ENCODE measurements at places on chromosomes 4 and X.

- no peak for DNase-seq
Measured at GRCh38 chrX:17459661-17460060, 84.7 kb downstream of the NHS start.

- DNase-seq = no peak
Measured at GRCh38 chr4:648579-649292, 23.4 kb downstream of the PDE6B start.

GRCh38 chr4:1344696-1345095 is 2.3 kb upstream of the UVSSA start:
- DNase-seq = no peak

DNA sequence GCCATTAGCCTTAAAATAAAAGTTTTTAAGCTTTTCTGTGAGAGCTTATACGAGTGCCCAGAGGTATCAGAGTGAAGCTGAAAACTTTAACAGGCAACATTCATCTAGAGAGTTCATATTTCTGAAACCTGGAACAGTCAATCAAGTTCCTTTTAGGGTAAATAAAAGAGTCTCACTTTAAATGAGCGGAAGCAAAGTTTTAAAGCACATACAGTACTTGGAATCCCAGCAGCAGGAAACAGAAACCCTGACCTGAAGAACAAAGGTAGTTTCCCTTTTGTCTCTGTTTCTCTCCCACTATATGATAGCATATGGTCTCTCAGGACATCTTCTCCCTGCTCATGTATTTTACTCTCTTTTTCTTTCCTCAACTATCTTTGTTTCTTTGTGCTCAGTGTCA is 153.0 kb downstream of the ASB9 start:
- no peak for DNase-seq

GRCh38 chr4:116387937-116388474 is 697.4 kb downstream of the TRAM1L1 start:
- DNase-seq = no peak

DNA sequence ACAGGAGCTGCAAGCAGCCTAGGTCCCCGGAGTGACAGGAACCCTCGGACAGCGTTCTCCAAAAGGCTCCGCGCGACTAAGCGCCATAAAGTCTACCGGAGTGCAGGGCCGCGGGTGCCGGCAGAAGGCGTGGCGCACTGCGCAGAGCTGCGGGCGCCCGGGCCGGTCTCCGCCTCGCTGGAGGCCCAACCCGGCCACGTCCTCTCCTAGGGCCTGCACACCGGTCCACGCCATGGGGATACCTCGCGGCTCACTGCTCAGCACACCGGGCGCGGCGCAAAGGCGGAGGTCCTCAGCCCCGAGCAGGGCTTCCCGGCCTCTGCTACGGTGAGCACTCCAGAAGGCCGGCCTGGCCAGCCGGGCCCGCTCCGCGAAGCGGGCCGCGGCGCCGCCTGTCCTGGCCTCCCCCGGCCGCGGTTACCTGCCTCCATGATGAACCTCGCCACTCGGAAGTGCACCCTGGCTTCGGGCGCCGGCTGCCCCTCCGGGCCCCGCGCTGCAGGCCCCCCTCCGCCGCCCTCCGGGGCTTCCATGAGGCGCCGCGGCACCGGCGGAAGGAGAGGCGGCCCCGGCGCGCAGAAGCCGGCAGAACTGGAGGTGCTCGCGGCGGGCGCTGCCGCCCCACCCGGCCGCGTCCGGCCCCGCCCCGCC is at the start of gene CCNQ:
Gene CCNQ (minus strand): TSS at position 599 of the 651 bp plus-strand sequence. CDS start 66 bp downstream, at position 533.
- peak; percentile 10 for DNase-seq

DNA sequence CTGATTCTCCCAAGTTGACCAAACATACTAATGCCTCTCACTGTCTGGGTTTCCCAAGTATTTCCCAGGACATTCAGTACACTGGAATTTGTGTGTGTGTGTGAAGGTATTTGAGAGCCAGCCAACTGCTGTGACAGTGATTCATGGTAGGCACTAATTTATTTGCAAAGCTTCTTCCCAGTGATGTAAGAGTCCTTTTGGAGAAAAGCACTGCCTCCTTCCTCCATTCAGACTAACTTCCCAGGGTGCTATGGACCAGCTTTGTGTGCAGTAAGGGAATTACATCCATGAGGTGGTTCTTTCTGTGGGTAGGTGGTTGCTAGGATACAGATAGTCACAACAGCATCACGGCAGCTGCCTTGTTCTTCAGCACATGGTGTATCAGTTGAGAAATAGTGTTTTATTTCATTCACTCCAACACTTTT is 8.7 kb downstream of the EGF start:
- no peak for DNase-seq

DNA sequence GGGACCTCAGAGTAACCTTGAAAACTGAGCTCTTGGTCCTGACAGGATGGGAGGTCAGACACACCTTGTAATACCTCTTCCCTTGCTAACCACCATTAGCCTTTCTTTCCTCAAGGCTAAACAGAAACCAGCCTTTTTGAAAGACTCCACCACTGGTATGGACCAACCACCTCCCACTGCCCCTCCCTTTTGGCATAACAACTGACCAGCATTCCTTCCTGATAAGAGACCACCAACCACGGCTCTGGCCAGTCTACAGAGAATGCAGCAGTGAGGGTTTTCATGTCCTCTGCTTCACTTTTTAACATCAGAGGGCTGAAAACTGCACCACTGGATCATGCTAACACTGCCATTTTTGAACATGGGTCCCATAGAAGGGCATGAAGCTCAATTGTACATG is 100.2 kb upstream of the MID1IP1 start:
- no peak for DNase-seq

DNA sequence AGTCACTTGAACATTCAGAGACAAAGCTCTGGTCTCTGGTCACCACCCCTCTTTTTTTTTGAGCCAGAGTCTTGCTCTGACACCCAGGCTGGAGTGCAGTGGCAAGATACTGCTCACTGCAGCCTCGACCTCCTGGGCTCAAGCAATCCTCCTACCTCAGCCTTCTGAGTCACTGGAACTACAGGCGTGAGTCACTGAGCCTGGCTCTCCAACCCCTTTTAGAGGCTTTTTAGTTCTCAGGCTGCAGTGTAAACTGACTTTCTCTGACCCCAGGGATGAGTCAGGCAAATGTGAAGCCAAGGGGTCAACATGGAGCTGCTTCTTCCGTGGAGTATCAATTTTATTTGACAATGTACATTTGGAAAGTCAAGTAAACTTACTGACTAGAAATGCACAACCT is 229.2 kb downstream of the PTTG2 start:
- DNase-seq = no peak

- DNase-seq = no peak
Measured at GRCh38 chr4:89868276-89868675, 26.4 kb upstream of the MMRN1 start.

DNA sequence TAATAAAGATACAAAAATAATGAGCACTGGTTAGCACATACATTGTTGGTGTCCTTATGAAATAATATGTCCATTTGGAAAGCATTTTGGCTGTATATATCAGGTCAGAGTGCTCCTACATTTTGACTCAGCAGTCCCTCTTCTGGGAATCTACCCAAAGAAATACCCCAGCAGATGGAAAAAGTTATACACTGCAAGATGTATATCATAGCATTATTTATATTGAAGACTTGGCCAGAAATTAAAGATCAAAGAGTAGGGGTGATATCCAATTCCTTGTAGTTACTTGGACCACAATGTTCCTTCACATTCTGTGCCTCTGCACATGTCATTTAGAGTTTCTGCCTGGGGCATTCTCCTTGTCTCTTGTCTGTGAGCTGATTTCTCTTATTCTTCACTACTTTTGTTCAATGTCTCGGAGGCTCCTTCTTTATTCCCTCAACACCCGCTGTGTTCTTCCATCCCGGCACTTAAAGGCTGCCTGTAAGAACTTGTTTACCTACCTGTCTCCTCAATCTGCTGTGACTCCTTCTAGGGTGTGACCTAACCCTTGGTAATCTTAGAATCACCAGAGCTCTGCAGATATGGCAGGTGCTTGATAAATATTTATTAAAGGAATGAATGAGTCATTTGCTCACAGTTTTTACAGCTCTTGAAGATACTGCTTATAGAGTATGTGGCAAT is 3.1 kb upstream of the TSPAN5 start:
- DNase-seq = no peak

DNA sequence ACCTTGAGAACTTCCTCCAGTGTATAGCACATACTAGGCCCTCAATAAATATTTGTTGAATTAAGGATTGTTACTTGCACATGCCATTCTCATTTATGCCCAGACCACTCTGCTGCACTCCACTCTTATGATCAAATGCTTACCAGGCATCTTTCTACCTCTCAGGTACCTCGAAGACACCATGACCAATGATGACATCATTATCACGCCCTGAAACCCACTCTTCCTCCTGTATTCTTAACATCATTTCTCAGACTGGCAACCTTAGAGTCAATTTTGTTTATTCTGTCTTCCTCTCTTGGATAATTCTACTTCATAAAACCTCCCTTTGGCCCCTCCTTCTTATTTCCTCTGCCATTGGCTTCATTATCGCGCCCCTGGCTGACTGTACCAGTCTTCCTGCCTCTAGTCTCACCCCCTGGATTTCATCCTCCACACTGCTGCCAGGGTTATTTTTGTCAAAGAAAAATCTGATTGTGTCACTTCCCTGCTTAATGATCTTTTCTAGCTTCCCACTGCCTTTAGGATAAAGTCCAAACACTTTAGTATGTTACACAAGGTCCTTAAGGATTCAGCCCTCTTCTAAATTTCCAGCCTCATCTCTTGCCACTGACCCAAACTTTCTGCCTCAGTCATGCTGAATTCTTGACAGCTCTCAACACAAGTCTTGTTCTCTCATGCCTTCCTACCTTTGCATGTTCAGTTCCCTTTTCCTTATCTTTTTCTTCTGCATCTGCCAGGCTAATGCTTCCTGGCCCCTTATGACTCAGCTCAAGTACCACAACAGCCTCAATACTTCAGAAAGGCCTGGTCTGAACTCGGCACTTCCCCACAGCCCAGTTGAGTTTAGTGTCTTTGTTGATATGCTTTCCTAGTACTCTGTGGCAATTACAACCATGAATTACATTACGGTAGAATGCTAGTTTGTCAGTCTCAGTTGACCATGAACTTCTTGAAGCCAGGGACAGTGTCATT is 45.8 kb downstream of the HDAC8 start:
- DNase-seq = no peak

GRCh38 chr4:2615821-2616220 is 79.4 kb downstream of the FAM193A start:
- DNase-seq = no peak

DNA sequence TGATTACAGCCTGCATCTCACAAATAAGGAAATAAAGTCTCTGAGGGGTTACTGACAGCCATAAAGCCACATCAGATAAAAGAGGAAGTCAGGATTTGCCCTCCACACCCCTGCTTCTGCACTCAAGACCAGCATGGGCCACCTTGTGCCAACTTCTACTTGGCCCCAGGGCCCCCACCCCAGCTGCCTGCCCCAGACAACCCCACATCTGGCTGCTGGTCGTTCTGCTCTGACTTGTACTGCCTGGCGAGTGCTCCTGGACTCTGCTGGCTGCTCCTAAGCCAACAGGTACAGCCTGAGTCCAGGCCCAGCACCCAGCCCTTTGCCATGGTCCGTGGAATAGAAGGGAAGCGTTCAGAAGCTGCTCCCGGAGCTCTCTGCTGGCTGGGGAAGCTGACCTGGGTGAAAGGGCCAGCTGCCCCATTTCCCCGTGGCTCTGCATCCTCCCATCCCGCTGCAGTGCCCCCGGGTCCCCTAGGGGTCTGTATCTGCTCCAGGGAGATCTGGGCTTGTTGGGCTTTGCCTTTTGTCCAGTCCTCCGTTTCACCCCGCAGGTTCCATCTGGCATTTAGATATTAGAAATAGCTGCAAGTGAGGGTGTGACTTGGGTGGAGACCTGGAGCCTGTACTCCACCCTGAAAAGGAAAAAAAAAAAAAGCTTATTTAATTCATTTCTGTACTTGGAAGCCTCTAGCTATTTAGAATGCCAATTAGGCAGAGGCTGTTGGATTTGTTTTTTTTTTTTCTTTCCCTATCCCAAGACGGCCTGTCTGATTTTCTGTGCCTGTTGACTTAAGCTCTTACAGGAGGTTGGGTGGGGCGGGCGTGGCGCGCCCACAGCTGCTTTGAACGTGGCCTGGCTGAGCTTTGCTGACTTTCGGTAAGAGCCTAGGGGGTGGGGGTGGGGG is 194.7 kb downstream of the PTTG2 start:
- no peak for DNase-seq

- DNase-seq = no peak
Measured at GRCh38 chr4:134132086-134132783, 69.4 kb downstream of the PABPC4L start.

DNA sequence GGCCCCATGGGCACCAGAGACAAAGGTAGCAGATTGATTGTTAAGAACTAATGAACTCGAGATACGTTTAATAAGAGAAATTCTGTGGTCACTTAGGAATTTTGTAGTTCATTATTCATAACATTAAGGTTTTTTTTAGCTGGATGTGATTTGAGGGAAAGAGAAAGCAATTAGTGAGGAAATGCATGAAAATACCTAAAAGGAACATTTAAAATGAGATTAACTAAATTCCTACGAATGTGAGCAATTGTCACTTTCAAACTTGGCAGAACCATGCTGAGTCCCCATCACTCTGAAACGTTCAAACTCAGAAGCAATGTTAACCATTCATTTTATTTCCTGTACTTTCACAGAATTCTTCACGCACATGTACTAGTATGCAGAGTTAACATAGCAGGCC is 5.9 kb downstream of the PRMT9 start:
- no peak for DNase-seq

GRCh38 chr4:153294631-153295030 is 49.9 kb upstream of the MND1 start:
- no peak for DNase-seq

- no peak for DNase-seq
Measured at GRCh38 chrX:132775263-132775823, 183.1 kb downstream of the HS6ST2 start.

GRCh38 chrX:65600106-65600505 is 65.5 kb upstream of the LAS1L start:
- no peak for DNase-seq

GRCh38 chr4:11011249-11011648 is 326.7 kb upstream of the CLNK start:
- DNase-seq = no peak

- DNase-seq = no peak
Measured at GRCh38 chr4:67694662-67695061, 6.3 kb downstream of the UBA6 start.

DNA sequence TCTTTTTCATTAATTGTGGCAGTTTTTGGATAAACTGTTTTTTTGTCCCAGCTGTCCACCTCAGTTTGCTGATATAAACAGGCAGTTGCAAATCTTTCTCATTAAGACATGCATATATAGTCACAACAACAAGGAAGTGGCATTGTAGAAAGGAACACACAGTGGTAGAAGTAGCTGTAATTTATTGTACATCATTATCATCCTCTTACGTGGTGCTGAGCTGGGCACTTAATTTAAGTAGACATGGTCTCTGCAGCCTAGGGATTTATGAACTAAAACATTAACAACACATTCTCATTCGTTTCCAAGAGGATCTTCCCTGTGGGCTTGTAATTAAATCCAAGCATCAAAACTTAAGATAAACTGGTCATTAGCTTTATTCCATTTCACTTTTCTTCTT is 500.2 kb downstream of the INPP4B start:
- no peak for DNase-seq

GRCh38 chrX:72313707-72314641 is 8.3 kb upstream of the CITED1 start:
- DNase-seq = no peak

GRCh38 chrX:109782994-109783700 is 50.1 kb upstream of the ACSL4 start:
- peak; percentile 80 for DNase-seq
